ENCODE measurements at places on chromosomes 5 and 9. TPM values are rescaled to one million over a fixed set of nuclear protein-coding genes. Genes with fewer than 3 reads are reported as not detected.

GRCh38 chr5:157570531-157571200 is 4.9 kb downstream of the ADAM19 start:
- DNase-seq = peak; percentile 68

DNA sequence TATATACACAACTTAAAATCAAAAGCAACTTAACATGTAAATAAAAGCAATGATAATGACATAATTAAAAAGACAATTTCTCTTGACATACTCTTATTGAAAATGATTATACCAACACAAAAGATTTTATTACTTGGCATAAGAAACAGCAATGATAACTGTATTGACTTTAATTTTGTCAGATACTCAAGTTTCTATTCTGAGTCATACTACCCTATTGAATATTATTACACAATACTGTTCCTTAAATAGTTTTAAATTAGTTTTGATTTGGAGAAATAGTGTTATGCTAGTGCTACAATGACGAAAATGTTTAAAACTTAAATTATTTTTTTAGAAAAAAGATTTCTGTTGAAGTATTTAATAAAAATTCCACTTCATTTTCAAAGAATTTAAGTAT is 1319.3 kb upstream of the C9orf72 start:
- DNase-seq = no peak

DNA sequence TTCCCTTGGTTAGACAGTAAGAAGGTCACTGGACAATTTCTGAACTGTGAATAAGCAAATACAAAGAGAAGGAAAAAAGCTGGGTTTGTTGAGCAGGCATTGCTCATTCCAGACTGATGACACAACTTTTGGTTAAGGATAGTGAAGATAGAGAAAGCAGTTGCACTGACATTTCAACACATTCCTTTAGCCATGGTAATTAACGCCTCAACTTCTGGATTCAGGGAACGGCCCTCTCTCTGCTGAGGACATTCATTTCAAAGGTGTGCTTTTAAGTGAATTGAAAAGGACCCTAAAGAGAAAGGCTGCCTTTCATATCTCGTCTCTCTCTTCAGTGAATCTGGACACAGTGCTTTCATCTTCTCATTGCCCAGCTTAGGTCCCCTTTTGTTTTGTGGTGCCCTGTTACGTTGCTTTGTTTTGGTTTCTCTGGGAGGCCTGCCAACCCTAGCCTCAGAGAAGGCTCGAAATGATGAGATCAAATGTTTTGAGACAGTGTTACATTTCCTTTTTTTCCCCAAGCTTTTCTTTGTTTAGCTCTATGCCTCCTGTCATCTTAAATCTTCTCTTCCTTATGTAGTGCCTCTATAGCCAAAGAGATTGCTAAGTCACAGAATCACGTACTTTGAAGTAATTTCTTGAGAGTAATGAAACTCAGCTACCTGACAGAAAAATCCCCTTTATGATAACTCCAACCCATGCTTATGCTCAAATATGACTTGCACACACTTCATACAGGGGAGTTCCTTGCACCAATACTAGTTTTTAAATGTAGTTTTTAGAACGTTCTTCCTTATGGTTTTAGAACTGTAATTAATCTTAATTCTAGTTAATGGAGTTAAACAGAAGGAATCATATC is 94.4 kb upstream of the IFNE start:
- no peak for DNase-seq

- no peak for DNase-seq
Observed at GRCh38 chr9:101791938-101792337, 53.5 kb upstream of the GRIN3A start.

The DBH gene
- total RNA-seq = not detected

The AK1 gene
- total RNA-seq = 35.0 TPM

The EQTN gene
- total RNA-seq = not detected

Measured in B cell (primary cell).